ENCODE measurements at places on chromosomes 7 and 10.

DNA sequence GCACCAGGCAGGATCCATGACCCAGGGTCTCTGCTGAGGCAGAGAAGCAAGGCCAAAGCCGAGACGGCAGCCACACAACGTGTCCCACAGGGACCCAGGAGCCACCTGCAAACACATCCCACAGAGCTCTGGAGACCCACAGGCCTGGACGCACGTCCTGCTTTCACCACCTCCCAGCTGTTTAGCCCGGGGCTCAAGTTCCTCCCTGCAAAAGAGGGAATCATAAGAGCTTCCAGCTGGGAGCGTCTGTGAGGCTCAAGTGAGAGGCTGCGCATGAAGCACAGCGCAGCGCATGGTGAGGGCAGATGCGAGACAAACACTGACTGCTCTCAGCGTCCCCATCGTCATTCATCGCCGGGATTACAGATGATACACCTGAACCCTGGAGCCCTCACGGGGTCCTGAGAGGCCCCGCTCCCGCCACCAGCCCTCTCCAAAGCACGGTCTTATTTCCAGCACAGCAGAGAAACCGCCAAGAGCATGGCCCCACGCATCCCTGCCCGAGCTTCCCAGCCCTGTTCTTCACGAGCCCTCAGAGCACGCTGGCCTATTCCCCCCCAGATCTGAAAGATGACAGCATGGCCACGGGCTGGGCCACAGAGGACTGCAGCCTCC lies 88.7 kb downstream of the MAD1L1 start:
- no peak for DNase-seq

DNA sequence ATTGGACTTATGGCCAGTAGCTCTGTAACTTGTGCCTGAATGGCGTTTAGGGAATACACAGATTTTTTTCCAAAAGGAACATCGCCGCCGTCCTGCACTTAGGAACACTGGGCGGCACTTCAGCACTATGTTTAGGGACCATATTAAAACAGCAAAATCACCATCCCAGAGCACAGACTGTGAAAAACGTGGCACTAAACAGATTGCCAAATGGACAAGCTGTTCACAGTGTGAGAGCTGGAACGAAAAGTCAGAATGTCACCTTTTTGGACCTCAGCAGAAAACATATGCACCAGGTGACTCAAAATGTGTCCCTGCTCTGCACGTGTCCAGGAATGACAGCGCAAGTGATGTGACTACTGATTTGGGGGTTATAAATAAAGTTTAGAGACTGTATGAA lies 87.9 kb downstream of the ODAD2 start:
- DNase-seq: no peak

GRCh38 chr7:20534543-20534942 lies 80.9 kb upstream of the ABCB5 start:
- DNase-seq: no peak

DNA sequence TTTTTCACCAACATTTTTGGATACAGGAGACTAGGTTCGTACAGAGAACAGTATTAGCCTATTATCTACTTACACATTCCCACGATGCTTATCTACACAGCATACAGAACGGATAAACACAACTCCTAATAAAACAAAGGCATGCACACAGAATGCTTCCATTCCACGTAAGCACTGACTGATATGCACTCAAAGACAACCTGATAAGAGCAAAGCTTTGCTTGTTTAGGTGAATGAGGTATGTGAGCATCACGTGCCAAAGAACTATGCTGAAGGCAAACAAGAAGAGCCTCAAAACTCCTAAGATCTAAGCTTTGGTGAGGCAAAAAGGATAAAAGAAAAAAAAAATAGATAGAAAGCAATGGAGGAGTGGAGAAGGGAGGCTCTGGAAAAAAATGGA lies 413.5 kb upstream of the LRRN3 start:
- DNase-seq: no peak

GRCh38 chr10:92493362-92493761 lies 80.5 kb downstream of the IDE start:
- no peak for DNase-seq

DNA sequence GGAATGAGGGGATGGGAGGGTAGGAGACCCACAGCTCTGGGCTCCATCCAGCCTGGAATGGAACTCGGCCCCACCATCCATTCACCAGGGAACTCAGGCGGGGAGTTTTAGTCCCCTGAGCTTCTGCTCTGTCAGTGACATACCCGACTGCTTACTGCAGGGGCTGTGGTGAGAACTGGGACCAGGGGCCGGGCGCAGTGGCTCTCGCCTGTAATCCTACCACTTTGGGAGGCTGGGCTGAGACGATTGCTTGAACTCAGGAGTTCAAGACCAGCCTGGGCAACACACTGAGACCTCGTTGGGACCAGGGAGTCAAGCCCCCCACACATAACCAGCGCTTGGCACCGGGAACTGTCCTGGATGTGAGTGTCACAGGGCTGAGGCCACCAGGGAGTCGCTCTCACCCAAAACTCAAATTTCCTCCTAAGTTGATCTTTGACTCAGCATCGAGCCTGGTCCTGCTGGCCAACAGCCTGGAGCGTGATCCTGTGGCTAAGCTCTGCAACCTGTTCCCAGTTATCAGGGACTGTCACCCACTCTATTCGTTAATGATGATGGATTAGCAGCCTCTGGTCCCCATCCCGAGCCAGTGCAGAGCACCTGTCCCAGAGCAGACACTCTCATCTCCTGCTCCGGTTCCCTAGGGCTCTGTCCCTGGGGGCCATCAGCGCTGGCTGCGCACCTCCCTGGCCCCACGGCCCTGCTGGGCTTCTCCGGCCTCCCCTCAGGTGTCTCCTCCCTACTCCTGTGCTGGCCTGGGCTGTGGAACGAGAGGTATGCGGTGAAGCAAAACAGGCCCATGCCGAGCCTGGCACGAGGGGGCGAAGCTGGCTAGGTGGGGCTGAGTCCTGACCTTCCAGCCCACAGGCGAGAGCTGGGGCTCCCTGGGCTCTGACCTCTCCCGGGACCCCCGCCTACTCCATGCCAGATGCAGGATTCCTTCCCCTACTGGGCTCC lies 902 bp upstream of the CLDN15 start:
- DNase-seq: no peak

DNA sequence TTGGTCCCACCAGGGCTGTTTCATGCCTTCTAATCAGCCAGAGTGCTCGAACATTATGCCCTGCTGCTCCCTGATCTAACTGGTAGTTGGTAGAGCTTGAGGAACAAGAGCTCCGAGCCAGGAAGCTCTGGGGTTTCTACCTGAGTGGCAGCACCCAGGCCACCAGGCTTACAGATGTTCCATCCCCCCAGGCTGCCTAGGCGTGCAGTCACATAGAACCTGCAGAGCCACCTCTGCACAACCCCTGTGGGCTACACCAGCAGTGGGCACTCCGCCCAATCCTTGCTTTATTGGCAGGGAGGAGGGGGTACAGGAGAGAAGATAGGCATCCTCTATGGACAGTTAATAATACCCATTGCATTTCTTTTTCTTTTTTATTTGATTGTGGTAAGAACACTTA lies 21.8 kb downstream of the MAP3K8 start:
- no peak for DNase-seq

GRCh38 chr10:93075369-93076221 lies 1.9 kb downstream of the CYP26A1 start:
- no peak for DNase-seq

DNA sequence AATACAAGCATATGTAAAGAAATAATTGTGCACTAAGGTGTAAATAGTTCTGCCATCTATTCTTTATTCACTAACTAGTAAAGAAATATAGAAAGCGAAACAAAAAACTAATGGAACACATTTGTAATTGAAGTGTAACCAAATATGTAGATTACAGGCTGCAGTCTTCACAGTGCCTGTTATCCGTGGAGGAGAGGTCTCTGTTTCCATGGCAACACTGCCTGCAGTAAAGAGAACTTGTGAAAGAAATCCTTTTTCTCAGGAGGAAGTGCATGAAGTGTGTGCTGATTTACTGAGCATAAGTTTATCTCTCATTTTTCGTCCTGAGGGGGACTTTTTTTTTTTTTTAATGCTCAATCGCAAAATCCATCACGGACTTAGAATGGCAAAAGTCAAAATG lies 102.5 kb downstream of the APBB1IP start:
- peak; percentile 52 for DNase-seq

DNA sequence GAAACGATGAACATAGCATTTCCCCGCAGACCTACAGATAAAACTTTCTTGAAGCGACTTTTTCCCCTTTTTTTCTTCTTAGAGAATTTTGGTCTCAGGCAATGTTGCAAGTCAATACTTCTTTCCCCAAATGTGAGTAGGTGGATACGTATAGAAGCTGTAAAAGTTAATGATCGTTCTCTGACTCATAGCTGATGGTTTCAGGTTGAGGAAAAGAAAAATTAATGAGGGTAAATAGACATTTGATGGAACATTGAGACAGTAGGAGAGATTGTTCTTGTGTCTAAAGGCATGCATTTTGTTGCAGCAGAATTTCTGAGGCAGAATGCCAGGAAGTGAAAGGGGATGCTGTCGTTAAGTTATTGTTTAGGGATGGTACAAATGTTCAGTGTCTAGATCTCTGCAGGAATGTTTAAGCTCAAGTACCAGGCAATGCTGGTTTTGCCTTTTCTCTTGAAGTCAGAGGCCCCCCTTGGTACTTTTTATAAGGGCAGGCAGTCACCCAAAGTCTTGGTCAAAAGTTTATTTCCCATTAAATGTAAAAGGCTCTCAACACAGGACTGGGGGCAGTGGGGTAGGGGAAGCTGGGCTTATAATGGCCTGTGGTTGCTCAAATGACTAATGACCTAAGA lies 9.3 kb downstream of the TCF7L2 start:
- no peak for DNase-seq

DNA sequence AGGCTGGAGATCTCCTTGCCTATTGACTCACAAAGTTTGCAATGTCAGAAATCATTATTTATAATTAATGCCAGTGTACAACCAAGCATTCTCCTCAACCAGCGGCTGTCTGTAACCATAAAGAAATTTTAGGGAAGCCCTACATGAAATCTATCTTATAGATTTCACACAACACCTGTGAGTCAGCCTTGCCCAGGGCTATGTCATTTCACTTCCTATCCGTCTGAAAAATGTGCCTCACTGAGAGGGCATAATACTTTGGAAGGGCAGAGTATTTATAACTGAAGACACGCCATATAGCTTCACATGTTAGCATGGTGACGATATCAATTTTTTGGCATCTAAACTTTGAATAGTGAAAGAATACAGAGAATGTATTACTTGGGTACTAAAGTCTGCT lies 296.6 kb upstream of the ETV1 start:
- no peak for DNase-seq

- no peak for DNase-seq
Observed at GRCh38 chr7:94781236-94781635, 125.3 kb upstream of the SGCE start.

DNA sequence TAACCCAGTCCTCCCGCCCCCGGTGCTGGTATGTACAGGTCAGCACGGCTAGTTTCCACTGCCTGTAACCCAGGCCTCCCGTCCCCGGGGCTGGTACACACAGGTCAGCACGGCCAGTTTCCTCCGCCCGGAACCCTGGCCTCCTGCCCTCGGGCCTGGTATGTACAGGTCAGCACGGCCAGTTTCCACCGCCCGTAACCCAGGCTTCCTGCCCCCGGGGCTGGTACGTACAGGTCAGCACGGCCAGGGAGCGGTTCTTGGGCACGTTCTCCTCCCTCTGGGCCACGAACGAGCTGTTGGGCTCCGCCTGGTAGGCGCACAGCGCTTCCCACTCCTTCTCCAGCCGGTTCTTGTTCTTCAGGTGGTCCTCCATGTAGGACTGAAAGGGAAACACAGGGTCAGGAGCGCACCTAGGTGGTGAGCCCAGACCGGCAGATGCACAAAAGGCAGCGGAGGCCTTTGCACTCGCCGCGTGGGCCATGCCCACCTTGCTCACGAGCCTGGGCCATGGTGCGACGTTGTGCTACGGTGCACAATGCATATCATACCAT lies 284.4 kb downstream of the DNAJB6 start:
- no peak for DNase-seq

GRCh38 chr7:106538638-106539037 lies 122.3 kb downstream of the CCDC71L start:
- DNase-seq: no peak

- DNase-seq: no peak
Observed at GRCh38 chr10:92180399-92180798, 110.5 kb downstream of the CPEB3 start.

- DNase-seq: no peak
Observed at GRCh38 chr7:40793132-40793531, 658.3 kb downstream of the SUGCT start.

DNA sequence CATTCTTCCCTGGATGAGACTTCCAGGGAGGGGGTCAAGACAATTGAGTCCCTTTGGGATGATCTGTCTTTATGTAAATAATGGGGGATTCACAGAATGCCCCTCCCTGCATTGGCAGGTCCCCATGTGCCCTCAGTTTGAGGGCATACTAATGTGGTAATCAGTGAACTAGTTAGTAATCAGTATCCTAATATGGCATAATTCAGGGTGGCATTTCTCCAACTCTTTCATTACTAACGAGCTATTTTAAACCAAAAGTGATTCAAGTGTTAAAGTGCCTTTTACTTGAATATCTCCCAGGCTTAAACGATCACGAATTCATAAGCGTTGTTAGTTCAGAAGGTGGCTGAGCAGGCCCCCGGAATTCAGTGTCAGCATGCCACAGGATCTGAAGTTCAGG lies 1.6 kb upstream of the DNAJB6 start:
- no peak for DNase-seq

- no peak for DNase-seq
Observed at GRCh38 chr10:54904833-54905232, 103.8 kb upstream of the PCDH15 start.

DNA sequence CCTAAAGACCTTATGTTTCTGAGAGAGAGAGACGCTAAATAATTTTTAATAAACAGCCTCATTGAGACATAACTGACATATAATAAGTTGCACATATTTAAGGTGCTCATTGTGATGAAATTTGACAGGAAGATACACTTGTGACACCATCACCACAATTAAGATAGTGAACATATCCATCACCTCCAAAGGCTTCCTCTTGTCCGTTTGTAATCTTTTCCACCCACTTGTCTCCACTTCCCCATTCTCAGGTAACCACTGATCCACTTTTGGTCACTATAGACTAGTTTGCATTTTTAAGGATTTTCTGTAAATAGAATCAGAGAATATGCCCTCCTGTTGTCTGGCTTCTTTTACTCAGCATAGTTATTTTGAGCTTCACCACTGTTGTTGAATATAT lies 195.1 kb upstream of the WDR11 start:
- no peak for DNase-seq

GRCh38 chr10:72697716-72698115 lies 5.8 kb downstream of the MCU start:
- DNase-seq: peak; percentile 54

- peak; percentile 70 for DNase-seq
Observed at GRCh38 chr10:6988654-6989053, 408.6 kb upstream of the PRKCQ start.

GRCh38 chr7:27179030-27179429 lies 4.9 kb upstream of the HOXA10 start:
- no peak for DNase-seq

GRCh38 chr10:63921908-63922467 lies 400.8 kb downstream of the REEP3 start:
- DNase-seq: no peak

GRCh38 chr7:11170863-11171568 lies 197.3 kb downstream of the PHF14 start:
- DNase-seq: no peak

Data from suppressor macrophage (primary cell).